ENCODE measurements at places on chromosomes 12 and 14. TPM values are rescaled to one million over a fixed set of nuclear protein-coding genes. Genes with fewer than 3 reads are reported as not detected.

The CLEC1B gene
- polyA plus RNA-seq: 0.36 TPM

The RERG gene
- 5.1 TPM for polyA plus RNA-seq

The DHRS2 gene
- not detected for polyA plus RNA-seq

The GYS2 gene
- 0.42 TPM for polyA plus RNA-seq

The RASSF8 gene
- polyA plus RNA-seq: 26.4 TPM

The NTF3 gene
- polyA plus RNA-seq: 3.2 TPM

The ENDOU gene
- polyA plus RNA-seq: 1.0 TPM

The KIF21A gene
- polyA plus RNA-seq: 5.3 TPM

The OR11H12 gene
- not detected for polyA plus RNA-seq

The SLC2A14 gene
- polyA plus RNA-seq: not detected

The TROAP gene
- 29.2 TPM for polyA plus RNA-seq

The CABP1 gene
- polyA plus RNA-seq: 1.9 TPM

GRCh38 chr14:21382095-21382494, 1.7 kb downstream of the SUPT16H start:
- DNase-seq: no peak

DNA sequence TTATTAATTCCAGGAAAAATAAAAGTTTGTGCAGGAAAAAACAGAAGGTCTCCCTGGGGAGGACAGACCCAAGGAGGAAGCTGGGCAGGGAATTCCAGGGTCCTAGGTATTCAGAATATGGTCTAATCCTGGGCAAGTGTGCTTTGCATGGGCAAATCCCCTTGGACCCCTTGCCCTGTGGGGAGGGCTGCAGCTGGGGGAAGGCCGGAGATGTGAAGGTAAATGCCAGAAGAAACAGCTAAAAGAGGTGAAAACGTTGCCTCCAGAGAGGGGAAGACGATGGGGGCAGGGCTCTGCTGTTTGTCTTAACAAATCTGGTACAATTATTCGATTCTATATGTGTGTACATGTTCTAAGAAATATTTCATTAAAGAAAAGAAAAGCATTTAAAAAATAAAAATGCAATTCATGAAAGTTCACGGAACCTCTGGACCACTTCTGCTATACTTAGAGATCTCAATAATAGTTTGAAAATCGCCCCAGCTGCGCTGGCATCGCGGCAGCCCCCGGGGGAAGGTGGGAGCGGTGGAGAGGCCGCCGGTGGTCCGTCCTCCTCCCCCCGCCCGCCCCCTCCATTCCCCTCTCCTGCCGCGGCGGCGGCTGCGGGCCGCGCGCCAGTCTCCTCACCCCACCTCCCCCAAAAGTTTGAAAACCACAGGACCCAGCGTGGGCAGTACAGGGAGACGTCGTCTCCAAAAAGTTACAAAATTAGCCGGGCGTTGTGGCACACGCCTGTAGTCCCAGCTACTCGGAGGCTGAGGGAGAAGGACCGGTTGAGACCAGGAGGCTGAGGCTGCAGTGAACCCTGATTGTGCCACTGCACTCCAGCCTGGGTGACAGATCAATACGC, 1.5 kb upstream of the PRPF40B start:
- DNase-seq: no peak

- DNase-seq: no peak
Measured at GRCh38 chr12:1716215-1716862, 25.5 kb downstream of the ADIPOR2 start.

GRCh38 chr12:105341010-105341409, 10.5 kb downstream of the C12orf75 start:
- no peak for DNase-seq

GRCh38 chr12:91680864-91681263, 464.8 kb downstream of the BTG1 start:
- DNase-seq: no peak

GRCh38 chr14:64507376-64508156, 3.0 kb downstream of the ZBTB1 start:
- DNase-seq: no peak

- no peak for DNase-seq
Measured at GRCh38 chr12:7131502-7131866, 1.3 kb downstream of the CLSTN3 start.

- DNase-seq: no peak
Measured at GRCh38 chr12:5140190-5140589, 96.5 kb downstream of the KCNA5 start.

DNA sequence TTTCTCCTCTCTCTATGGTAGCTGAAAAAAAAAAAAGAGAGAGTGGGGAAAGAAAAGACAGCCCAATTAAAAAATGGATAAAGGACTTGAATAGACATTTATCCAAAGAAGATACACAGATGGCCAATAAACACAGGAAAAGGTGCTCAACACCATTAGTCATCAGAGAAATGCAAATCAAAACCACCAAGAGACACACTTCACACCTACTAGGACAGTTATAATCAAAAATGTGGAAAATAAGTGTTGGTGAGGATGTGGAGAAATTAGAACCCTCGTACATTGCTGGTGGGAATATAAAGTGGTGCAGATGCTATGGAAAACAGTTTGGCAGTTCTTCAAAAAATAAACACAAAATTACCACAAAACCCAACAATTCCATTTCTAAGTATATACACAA, 172.4 kb upstream of the GRIN2B start:
- DNase-seq: no peak

DNA sequence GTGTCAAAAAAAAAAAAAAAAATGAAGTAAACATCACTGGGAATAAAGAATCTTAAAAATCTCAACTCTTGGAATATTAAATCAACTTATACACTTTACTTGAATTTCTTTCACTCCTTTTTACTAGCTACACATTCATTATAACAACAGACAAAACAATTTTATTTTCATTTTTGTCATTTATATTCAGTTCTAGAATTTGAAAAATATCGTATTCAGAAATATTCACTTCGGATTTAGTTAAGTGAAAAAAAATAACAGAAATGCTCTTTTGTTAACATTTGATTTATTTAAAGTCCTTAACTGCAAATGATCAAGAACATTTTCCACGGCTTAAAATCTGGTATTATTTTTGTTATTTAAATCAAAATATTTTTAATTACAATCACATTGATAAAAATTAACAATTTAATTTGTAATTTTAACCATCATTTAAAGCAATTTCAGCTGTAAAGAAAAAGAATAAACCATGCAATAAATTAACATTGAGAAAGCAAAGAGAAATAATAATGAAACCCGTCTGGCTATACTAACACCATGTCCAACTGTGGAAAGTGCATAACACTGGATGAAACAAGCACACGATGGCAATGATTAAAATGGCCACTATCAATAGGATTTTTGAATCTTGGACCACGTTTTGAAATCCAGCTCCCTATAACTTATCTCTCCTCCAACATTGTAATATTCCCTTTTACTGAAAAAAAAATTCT, 5.2 kb downstream of the FOXA1 start:
- no peak for DNase-seq

DNA sequence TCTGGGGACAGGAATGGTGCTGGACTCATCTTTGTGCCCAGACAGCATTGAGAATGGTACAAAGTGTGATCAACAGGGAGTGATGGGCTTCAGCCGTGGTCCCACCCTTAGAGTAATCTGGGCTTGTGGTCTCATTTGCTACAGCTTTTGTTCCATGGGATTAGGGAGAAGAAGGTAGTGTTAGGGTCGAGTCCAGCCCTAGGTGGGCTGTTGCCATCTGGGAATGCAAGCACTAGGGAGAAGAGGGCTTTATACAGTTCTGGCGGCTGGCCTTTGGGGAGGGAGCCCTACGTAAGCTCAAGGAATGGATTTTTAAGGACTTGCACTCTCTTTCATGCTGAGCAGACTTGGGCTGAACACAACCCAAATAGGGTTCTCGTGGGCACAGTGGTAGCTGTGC, 4.9 kb downstream of the PLEKHG3 start:
- DNase-seq: no peak

DNA sequence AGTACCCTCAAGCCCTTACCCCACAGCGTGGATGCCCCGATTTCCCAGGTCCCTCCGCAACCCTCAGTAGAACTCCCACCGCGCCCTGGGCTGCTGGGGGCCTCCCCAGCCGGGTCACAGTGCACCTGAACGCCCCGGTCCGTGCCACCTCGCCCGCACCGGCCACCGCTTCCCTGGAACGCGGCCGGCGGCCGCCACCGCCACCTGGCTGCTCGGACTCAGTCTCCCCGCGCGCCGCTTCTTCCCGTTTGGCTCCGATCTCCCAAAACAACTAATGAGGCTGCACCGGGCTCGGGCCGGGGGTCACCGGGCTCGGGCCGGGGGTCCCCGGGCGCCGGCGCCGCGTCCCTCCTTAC, 1.0 kb downstream of the ITPK1 start:
- DNase-seq: no peak

DNA sequence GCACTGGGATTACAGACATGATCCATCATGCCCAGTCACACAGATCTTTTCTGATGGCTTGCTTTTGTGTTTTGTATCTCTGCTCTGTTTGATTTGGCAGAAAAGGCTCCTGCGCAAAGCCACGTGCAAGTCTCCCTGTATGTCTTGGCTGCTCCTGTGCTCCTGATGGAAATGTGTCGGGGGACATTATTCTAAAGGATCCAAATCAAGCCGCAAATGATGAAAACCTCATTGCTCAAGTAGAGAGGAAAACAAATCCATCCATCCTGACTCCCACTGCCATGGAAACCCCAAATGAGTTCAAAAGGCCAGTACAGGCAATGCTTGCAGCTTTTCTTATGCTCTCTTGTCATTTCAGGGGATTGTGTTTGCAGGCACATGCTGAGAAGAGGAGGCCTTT, 93.8 kb downstream of the NDUFA12 start:
- DNase-seq: peak; percentile 14

DNA sequence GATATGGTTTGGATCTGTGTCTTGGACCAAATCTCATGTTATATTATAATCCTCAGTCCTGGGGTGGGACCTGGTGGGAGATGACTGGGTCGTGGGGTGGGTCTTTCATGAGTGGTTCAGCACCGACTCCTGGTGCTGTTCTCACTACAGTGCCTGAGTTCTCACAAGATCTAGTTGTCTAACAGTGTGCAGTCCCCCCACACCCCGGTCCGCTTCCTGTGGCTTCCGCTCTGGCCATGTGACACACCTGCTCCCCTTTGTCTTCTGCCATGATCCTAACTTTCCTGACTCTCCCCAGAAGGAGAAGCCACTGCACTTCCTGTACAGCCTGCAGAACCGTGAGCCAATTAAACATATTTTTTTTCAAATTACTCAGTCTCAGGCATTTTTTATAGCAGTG, 1262.2 kb downstream of the TMEM121 start:
- DNase-seq: no peak

DNA sequence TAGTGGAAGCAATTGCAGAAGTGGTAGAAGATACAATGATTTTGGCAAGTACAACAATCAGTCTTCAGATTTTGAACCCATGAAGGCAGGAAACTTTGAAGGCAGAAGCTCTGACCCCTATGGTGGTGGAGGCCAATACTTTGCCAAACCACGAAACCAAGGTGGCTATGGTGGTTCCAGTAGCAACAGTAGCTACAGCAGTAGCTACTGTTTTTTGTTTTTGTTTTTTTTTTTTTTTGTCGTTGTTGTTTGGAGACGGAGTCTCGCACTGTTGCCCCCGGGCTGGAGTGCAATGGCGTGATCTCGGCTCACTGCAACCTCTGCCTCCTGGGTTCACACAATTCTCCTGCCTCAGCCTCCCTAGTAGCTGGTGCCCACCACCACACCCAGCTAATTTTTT, 47.4 kb downstream of the IFNG-AS1 start:
- DNase-seq: no peak

DNA sequence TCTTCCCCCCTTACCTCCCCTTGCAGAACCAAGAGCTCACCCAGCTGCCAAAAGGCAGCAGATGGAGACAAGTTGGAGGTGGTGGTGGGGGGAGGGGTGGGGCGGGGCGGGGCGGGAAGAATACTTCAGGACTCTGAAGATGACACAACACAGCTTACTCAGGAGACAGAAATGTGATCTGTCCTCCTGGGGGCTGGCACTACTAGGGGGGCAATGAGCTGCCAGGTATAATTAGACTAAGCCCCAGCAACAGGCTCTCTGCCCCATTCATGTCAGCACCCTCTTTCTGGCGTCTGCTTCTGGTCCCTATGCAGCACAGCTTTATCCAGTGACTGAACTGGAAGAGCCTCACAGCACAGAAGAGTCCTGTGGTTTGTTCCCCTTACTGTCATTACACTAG, 407.0 kb downstream of the MED13L start:
- DNase-seq: no peak

DNA sequence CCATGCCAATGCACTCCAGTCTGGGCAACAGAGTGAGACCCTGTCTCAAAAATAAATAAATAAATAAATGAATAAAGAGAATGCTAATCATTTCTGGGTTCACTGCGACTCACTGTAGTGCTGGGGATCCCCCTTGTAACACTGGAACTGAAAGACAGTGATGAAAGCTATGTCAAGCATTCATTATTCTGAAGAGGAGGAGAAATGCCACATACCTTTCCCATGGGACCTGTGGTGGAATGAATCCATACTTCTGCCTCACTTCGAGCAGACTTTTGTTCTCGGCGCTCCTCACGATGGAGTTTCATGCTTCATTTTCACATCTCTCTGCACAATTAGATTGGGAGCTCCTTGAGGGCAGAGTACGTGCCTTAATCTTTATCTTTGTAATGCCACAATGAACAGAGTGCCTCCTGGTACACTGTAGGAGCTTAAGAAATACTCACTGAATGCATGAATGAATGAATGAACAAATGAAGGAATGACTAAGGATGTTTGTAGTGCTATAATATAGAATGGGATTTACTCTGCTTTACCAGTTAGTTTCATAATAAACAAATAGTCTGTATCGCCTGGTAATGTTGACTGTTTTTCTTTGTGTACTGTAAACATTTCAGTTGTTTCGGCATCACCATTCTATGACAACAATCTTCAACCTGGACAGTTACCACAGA, 45.8 kb downstream of the DRAM1 start:
- DNase-seq: no peak

DNA sequence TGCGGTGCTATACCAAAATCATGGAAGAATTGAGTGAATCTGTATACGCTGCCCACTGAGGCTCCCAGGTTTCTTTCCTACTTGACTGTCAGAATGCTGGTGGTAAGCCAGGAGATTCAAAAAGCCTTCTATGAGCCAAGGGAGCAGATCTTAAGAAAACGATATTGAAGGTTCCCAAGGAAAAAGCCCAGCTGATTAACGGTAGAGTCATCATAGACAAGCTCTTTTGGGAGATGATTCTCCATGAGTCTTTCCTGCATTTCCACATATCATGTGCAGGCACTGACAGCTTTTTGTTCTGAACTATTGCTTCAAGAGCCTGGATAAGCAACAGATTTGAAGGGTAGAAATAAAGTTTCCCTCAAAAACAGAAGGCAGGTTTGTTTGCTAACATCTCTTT, 17.5 kb downstream of the SLC35F4 start:
- DNase-seq: no peak

- DNase-seq: no peak
Measured at GRCh38 chr12:100254876-100255275, 12.0 kb downstream of the DEPDC4 start.

GRCh38 chr12:62632411-62632918, 165.8 kb downstream of the MON2 start:
- peak; percentile 64 for DNase-seq

- no peak for DNase-seq
Measured at GRCh38 chr12:104172570-104172947, 34.5 kb upstream of the NFYB start.

GRCh38 chr12:83514372-83514771, 827.7 kb downstream of the TMTC2 start:
- DNase-seq: no peak

- DNase-seq: no peak
Measured at GRCh38 chr12:5191803-5192538, 148.3 kb downstream of the KCNA5 start.

Data from muscle of arm (tissue), 14 donors.